ENCODE measurements at places on chromosomes 16 and 17.

DNA sequence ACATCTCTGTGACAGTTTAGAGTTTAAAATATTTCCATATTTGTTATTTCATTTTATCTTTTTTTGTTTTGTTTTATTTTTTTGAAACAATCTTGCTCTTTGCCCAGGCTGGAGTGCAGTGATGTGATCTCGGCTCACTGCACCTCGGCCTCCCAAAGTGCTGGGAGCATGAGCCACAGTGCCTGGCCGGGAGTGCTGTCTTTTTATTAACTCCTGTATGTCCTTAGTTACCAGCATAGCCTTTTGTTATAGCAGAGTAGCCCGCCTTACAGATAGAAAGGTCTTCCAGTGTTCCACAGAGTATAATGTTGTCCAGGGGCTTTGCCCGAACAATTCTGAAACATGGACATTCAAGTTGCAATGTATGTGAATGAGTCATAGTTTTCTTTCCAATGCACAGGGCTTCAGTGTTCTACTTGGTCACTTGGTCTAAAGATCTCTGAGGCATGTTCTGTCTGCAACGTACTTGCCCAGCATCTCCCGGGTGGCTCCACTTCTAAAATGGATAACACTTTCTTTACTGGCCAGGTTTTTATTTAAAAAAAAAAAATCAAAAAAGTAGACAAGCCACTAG is 125.6 kb downstream of the KCNJ18 start:
- no peak for DNase-seq

DNA sequence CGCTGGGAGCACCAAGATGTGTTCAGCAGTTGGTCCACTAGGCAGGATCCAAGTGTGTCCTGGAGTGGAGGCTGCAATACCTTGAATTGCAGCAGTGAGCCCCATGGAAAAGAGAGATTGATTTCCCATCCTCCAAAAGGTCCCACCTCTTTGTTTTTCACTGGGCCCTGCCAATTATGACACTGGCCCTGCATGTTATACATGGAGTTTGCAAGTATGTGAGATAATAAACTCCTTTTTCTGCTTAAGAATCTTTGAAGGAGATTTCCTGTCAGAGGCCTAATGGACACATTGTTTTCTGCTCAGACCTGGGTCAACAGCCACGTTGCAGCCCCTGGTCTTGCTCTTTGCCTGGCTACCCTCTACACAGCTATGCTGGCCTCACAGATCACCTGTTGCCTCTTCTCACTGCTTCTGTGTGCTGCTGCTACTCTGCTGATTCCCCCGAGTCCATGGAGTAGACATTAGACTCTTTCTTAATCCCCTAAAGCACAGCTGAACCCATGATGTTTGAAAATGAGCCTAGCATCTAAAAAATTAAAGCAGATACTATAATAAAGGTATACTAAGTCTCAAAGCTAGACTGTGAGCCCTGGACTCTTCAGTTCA is 341.9 kb upstream of the CDH11 start:
- no peak for DNase-seq

GRCh38 chr16:89383095-89384003 is 107.0 kb downstream of the ANKRD11 start:
- DNase-seq, result peak; percentile 23

DNA sequence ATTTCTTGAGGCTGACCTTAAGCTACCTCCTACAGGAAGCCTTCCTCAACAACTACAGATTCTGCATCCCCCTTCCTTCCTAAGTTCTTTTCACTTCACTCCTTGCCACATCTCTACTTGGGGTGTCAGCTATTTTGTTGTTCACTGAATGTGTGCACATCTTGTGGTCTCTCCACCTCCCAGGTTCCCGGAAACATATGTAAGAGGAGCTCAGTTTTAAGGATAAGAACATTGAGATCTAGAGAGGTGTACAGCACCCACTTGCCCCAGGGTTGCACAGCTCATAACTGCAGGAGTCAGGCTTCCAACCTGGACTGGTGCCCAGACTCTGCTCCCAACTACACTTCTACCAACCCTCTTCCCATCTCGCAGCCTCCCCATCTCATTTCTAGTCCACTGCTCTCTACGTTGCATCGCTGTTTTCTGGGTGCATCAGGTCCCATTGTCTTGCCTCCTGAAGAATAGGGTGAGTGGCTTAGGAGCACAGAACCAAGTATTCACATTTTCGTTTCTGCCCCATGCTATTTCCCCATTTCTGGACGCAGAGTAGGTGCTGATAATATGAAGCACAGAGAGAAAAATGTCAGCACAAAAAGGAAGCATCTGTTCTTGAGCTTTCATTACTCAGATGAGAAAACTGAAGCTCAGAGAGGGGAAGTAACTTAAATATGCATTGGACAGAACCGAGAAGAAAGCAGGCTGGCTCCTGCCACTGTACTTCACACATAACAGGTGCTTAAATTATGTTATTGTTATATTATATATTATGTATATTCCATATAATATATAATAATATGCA is 292.0 kb upstream of the CCL2 start:
- no peak for DNase-seq

DNA sequence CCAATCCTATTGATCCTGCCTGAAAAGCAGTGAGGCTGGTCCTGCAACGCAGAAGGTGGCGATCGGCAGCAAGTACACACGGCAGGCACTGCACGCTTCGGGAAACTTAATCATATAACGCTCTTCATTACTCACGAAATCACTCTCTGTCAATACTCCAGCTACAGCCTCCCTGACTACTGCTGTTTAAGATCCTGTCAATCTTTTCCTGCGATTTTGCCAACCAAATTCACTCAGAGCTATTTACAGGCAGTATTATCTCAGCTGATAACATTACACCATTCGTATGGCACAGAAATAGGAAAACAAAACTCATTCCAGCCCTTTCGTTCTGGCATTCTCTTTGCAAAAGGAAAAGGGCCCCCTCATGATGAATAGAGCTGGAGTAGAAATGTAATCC is 262.4 kb upstream of the CDH8 start:
- DNase-seq, result no peak

DNA sequence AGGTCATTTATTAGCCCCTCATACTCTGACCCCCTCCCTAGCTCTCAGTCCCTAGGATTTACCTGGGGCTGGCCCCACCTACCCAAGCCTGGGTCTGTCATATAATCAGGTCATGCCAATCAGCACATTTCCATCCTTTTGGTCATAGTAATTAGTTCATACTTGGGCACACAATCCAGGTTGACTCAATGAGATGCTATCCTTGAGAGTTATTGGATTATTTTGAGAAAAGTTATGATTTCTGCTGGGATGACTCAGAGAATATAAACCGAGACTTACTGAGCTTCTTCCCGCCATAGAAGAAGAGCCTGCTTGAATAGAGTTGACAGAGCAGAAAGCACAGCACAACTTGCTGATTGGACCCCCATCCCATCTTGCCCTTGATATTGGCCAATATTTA is 331.5 kb downstream of the CBLN1 start:
- no peak for DNase-seq

DNA sequence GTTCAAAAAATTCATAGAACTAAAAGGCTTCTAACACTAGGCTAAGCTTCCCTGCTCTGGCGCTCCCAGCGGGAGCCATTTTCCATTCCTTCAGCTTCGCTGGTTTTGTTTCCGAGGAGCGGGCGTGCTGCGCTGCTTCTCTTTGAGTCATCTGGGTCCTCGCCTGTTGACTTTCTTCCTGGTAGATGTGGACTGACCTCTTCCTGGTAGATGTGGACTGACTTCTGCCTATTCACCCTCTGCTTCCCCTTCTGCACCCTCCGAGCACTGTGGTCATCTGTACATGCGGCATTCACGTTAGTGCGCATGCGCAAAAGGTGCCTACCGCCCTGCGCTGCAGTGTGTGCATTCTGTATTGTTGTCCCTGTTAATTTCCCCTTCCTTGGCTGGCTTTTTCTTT is 40.8 kb upstream of the SEC14L1 start:
- DNase-seq, result peak; percentile 26

- no peak for DNase-seq
Observed at GRCh38 chr16:83110269-83110668, 483.5 kb downstream of the CDH13 start.

- peak; percentile 90 for DNase-seq
Observed at GRCh38 chr17:7237761-7238419, 1.4 kb downstream of the PHF23 start.

DNA sequence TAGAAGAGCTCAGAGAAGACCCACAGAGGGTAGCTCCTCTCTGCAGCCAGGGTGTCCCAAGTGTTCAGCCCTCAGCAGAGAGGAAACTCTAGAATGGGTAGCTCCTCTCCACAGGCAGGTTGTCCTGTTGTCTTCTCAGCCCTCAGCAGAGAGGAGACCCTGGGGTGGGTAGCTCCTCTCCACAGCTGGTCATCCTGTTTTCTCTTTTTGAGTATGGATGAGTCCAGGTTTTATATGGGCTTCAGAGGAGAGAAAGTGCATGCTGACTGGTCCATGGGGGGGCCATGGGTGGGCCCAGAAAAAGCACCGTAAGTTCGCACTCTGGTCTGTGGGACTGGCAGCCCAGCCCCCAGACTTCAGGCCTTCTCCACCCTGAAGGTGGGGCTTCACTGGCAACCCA is 48.4 kb downstream of the ESRP2 start:
- DNase-seq, result no peak

DNA sequence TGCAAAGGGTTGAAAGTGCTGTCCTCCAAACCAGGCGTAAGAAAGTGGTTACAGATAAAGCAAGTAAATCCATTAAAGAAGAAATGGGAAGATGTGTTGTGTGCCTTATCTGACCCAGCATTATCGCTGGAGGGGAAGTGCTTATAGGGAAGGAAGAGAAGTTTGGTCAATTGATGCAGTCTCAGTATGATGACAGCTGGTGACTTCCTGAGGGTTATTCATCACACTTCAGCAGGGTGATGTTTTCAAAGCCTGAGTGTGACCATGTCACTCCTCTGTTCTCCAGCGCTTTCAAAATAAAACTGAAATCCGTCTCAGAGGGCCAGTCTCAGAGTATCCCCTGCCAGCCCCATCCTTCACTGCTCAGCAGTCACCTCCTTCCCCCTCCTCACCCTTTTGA is 505.4 kb upstream of the RBFOX1 start:
- DNase-seq, result no peak

GRCh38 chr16:280552-280951 is at the start of gene ARHGDIG:
Gene ARHGDIG, plus strand, starts transcription at chr16:280591. Its CDS starts 90 bp downstream, at chr16:280681.
- DNase-seq, result no peak

GRCh38 chr16:67773099-67773498 is 33.3 kb downstream of the RANBP10 start:
- DNase-seq, result no peak
